Urothelium cell line (cell line): ENCODE measurements at places on chromosomes 3 and 15.

DNA sequence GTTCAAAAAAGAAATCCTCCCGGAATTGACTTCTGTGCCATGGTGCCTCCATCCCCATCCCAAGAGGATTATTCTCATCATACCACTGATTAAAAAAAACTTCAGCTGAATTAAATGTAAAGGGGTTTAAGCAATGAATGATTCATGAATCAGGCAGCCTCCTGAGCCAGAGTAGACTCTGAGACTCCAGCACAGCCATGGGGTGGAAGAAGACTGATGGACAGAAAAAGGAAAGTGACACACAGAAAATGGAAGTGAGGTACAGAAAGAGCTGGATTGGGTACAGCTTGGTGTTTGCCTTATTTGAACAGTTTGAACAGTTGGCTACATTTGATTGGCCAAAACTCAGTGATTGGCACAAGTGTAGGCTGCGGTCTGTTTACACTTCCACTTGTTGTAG, 224.8 kb upstream of the ATP10A start:
- no peak for DNase-seq

GRCh38 chr3:55554634-55555425, 67.7 kb upstream of the WNT5A start:
- DNase-seq = no peak

DNA sequence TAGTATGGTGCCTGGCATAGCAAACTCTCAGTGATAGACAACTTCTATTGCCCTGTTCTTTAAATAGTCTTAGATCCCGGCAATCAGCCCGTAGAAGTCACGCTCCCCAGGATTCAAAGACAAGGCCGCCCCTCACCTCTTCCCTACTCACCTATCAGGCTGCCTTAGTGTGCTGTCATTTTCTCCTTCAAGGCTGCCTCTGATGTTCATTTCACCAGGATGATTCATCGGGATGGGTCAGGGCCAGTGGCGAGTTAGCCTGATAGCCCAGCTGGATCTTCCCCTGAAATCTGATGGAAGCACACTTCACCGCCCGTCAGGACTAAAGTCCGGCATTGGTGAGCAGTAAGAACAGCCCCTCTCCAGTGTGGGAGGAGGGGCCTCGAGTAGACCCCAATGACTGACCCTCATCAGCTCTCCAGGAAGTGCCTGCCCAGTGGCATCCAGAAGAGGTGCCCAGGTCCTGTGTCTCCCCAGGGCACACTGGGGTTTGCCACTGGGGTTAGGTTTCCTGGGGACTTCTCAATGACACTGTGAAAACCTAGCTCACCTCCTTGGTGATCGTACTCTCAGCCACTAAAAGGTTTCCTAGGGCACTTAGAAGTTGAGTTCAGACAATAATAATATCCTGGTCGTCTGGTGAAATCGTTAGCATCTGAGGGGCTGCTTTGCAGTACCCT, 37.5 kb downstream of the TPM1 start:
- peak; percentile 53 for DNase-seq

DNA sequence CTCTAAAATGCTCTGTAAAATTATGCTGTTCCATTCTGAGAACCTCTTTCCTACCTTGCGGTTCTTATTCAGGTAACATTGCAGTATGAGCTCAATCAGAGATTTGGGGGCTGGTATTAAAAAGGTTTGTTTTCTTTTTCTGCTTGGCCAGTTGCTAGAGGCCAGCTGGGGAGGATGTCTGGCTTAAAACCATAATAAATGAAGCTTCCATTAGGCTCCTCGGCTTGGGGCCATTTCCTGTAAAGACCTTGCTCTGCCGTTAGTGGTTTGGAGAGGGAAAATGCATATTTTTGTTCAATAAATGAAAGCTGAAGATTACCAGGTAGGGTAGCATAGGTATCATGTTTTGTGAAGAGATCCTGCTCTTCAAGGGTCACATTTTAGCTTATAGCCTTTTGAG, 55.2 kb downstream of the MCTP2 start:
- no peak for DNase-seq

DNA sequence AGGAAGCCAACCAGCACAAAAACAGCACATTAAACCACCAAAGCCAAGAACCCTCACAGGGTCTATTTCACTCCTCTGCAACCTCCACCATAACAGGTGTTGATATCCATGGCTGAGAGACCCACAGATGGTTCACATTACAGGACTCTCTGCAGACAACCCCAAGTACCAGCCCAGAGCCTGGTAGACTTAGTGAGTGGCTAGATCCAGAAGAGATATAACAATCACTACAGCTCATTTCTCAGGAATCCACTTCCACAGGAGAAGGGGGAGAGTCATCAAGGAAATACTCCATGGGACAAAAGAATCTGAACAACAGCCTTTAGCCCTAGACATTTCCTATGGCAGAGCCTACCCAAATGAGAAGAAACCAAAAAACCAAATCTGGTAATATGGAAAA, 168.1 kb upstream of the CD96 start:
- no peak for DNase-seq

DNA sequence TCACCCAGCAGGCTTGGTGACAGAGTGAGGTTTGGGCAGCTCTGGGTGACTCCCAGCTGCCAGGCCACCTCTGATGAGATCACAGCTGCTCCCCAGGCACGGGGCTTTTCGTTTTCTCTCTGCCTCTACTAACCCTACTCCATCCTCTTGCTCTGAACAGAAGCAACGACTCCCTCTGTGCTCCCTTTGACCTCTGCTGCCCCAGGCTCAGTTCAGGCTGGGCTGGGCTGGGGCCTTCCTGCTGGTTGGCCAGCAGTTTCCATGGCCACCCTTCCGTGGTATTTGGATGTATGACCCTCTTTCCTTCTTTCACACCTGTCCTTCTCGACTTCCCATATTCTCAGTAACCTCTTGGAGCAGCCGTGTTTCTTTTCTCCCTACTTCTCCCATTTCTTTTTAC, 8.6 kb downstream of the RGMA start:
- no peak for DNase-seq

DNA sequence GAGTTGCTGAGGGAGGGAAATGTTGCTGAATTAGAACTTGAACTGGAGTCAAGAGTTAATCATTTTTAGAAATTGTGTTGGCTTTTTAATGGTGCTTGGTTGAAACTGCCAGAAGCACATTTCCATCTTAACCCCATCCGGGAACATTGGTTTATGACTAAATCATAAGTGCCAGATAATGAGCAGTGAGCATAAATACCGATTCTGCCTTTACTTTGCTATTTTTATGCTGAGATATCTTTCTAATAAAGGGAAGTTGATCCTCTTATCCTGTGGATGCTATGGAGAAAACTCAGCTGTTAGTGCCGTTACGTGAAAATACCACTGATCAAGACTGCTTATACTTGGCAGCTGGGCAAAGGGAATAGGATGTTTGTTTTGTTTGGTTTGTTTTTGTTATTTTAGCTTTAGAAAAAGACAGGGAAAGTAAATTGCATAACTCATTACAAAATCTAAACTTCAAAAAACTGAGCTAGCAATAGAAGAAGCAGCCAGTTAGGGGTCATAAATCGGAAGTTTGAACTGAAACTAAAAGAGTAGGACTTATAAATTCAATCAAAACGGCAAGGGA, 813.1 kb downstream of the NAALADL2 start:
- DNase-seq = no peak

DNA sequence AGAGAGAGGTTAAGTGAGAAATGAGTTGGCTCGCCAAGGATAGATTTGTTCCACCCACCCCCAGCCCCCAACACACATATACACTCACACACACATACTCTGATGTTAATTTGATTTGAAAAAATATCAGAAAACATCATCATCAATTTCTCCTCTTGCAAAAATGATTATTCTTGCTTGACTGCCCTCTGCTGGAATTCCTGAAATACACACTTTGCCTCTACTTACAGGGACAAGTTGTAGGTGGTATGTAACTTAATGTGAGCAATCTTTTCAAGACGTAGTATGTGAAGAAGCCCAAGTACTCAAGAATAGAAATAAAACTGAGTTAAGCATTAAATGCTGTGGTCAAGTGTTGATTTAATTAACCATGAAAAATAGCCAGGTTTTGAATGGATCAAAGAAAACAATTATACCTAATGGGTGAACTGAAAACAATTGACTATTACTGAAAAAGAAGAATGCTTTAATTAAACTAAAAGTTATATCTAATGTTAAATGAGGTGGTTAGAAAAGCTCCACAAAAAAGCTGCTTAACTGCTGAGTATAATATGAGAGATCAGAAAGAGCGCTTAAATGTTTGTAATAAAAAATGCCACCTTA, 46.6 kb upstream of the MDFIC2 start:
- DNase-seq = peak; percentile 12

DNA sequence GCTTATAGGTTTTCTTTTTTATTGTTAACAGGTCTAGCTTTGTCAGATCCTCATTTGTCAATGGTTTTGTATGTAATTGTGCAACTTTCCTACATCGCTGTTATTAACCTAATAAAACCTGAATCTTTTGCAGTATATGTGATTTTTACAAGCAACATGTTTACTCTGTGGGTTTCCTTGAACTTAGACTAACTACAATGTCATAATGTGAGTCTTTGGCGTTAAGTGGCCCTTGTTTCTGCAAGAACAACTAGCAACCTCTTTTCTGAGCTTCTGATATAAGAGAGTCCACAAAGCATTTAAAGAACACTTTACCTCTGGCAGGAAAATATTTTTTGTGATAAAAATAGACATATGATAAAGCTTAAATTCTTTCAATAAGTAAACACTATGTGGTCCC, 230.3 kb upstream of the CFAP20DC start:
- DNase-seq = no peak

GRCh38 chr3:146110161-146110560, 50.8 kb downstream of the PLOD2 start:
- no peak for DNase-seq

DNA sequence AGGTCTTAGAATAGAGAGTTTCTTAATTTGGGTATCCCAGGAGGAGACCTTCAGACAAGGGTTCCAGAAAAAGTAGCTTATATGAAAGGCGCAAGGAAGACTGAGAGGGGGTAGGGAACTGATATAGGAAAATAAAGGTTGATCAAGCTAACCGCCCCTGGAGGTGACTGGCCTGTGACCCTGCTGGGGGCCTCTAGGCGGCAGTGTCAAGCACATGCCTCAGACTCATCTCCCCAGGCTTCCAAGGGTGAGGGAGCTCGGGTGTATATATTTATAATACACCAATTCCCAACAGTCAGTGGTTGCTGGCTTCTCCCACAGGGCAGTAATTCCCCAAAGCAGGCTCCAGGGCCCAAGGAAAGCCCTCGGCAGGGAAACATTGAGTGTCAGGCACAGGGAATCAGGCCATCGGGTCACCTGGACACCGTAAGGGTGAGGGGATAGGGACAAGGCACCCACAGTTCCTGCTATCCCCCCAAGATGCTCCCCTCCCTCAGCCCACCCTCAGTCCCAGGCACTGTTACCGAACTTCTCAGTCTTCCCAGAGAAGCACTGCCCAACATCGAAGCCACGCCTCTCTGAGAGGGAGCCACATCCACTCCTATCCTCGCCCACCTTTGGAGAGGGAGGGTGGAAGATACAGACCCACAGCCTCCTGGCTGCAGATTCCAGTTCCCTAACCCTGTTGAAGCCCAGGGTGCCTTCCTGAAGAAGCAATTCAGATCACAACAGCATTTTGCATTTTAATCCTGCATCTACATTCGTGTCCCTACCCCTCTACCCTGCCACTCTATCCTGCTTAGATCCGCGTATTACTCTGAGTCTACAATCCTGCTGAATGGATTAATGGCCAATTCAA, 19.5 kb upstream of the CAV3 start:
- DNase-seq = no peak

GRCh38 chr3:54510506-54510905, 388.2 kb downstream of the CACNA2D3 start:
- no peak for DNase-seq

GRCh38 chr3:185858502-185859225, 33.8 kb upstream of the IGF2BP2 start:
- no peak for DNase-seq

- DNase-seq = no peak
These were observed 45.6 kb downstream of the CCDC12 start for GRCh38 chr3:46930945-46931403.

- DNase-seq = no peak
These were observed 59.8 kb downstream of the CAPN7 start for GRCh38 chr3:15265655-15266509.

DNA sequence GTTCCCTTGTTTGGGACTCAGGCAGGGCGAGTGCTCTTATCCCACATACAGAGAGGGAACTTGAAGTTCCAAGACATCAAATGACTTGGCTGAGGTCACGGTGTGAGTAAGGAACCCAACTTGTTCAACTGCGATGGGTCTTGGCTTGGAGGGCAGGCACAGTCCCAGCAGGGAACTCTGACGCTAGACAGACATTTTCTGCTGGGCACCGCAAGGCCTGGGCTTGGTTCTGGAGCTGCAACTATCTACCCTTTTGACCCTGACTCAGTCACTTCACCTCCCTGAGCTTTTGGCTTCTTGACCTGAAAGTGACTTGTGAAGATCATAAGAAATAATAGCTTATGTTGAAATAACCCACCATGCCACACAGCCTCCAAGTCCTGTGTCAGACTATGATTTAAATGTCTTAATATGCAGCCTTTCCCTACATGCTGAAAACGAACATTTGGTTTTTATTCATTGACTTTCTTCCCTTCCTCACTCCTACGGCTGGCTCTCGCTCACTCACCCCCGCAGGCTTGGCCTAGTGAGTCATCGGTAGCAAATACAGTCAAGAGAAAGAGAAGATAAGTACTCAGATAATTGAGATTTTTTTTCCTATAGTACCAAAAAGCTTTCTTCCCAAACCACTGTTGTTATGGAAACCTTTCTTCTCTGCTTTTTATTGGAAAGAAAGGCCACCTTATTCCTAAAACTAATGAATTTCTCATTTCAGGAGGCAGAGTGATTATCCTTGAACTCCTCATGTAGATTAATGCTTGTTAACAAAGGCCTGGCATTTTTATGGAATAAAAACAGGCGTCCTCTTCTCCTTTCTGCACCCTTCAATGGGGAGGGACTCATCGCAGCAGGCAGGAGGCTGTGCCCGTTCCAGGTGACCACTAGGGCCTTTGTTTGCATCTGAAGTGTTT, 178.4 kb downstream of the ATP10A start:
- DNase-seq = peak; percentile 64

DNA sequence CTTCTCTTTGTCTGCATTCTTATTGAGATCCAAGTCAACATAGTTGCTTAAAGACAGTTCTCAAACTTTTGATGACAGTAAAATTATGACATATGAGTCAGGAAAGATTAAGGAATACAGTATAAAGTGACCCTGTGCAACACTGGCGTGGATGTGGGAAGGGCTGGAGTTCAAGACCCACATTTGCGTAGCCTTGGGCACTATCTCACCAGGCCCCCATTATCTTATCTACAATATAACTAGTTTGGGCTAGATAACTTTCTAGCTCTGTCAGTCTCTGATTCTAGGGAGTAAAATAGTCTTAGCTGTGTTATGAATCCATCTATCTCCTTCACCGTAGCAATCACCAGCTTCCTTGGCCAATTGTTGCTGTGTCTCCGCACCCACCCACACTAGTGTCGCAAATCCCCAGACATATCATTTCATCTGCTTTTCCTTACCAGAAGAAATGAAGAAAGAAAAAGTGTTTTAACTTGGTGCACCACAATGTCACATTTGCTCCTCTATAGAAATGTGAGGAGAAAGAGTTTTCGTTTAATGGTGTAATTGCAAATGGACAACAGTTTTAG, 14.9 kb upstream of the TM4SF4 start:
- DNase-seq = no peak
